ENCODE measurements at places on chromosomes 13 and 19.

DNA sequence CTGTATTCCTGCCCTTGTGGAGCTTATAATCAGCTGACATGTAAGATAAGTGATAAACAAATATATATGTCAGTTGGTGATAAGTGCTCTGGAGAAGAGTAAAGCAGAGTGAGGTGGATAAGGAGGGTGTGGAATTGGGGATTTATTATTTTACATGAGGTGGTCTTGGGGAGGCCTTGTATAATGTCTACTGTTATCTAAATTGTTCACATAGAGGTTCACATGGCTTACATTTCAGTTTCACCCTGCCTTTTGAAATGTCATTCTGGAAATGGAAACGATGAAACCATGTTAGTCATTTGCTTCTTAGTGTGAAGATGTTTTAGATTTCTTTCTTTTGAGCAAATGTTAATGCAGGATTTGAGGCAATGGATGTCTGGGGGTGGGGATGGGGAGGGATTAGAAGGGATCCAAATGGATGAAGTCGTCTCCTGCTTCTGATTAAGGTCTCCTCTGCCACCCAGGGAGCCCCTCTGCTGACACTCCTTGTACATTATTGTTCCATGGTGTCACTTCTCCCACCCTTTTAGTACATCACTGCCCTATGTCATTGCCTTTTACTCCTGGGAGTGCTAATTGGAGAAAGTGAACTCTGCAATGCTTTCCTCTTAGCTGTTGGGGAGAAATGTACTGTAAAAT lies 14.0 kb downstream of the B3GLCT start:
- no peak for DNase-seq

GRCh38 chr19:39474139-39474620 lies 6.5 kb upstream of the TIMM50 start:
- peak; percentile 59 for DNase-seq

- no peak for DNase-seq
Observed at GRCh38 chr13:43316946-43317353, 293.6 kb downstream of the DNAJC15 start.

DNA sequence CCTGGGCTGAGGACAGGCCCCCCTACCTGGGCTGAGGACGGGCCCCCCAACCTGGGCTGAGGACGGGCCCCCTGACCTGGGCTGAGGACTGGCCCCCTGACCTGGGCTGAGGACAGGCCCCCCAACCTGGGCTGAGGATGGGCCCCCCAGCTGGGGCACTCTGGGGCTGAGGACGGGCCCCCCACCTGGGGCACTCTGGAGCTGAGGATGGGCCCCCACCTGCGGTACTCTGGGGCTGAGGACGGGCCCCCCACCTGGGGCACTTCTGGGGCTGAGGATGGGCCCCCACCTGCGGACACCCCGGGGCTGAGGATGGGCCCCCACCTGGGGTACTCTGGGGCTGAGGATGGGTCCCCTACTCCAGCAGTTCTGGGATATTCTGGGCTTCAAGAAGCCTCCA lies 65.5 kb downstream of the RASA3 start:
- no peak for DNase-seq

DNA sequence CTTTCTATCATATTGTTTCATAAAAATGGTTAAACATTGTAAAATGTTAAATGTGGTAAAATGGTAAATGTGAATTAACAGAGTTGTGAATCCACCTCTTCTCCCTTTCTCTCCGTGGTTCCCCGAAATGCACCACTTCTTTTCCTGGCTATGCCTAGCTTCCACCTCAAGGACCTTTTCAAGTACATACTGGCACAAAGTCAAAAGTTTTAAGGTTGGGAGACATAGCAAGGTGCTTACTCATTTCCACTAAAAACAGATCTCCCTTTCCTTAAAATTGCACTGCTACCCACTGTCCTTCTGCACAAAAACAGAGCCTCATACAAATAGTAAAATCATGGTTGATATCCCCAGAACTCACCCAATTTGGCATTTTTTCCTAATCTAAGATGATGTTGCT lies 558.2 kb downstream of the SLITRK6 start:
- DNase-seq = peak; percentile 35

DNA sequence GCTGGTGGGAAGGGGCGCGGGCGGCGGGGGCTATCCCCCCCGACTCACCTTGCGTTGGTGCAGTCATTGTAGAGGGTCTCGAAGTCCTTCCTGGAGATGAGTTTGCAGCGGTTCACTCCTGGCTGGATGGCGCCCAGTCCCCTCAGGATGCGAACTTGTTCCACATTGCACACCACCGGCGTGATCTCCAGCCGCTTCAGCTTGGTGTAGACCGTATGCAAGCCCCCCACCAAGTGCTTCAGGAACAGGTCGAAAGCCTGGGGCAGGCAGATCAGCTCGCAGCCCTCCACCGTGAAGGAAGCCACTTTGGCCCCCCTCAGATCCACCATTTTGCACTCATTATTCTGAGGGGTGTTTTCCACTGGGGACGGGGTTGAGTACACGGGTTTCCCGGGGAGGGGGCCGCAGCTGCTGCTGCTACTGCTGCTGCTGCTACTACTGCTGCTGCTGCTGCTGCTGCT lies 1.1 kb downstream of the DACH1 start:
- no peak for DNase-seq

GRCh38 chr13:82467626-82468025 lies 1414.6 kb downstream of the SLITRK1 start:
- DNase-seq = no peak

GRCh38 chr19:55866521-55866920 lies 30.2 kb downstream of the NLRP4 start:
- no peak for DNase-seq

- no peak for DNase-seq
Observed at GRCh38 chr13:22127277-22128164, 456.6 kb downstream of the FGF9 start.

GRCh38 chr19:29111576-29111975 lies 101.4 kb downstream of the UQCRFS1 start:
- no peak for DNase-seq

All from urothelium cell line (cell line).